ENCODE measurements at places on chromosomes 1 and 21. TPM values are rescaled to one million over a fixed set of nuclear protein-coding genes. Genes with fewer than 3 reads are reported as not detected.

GRCh38 chr1:109751531-109752260, 10.9 kb upstream of the GSTM3 start:
- peaks cover 3% of the 10 kb centered on the region for H3K27me3 ChIP-seq
- H3K36me3 ChIP-seq = no peaks in the 10 kb centered on the region
- no peak overlapping the region for H3K27ac ChIP-seq
- no peak overlapping the region for H3K4me3 ChIP-seq
- no peaks in the 10 kb centered on the region for H3K4me1 ChIP-seq
- DNase-seq = no peak

DNA sequence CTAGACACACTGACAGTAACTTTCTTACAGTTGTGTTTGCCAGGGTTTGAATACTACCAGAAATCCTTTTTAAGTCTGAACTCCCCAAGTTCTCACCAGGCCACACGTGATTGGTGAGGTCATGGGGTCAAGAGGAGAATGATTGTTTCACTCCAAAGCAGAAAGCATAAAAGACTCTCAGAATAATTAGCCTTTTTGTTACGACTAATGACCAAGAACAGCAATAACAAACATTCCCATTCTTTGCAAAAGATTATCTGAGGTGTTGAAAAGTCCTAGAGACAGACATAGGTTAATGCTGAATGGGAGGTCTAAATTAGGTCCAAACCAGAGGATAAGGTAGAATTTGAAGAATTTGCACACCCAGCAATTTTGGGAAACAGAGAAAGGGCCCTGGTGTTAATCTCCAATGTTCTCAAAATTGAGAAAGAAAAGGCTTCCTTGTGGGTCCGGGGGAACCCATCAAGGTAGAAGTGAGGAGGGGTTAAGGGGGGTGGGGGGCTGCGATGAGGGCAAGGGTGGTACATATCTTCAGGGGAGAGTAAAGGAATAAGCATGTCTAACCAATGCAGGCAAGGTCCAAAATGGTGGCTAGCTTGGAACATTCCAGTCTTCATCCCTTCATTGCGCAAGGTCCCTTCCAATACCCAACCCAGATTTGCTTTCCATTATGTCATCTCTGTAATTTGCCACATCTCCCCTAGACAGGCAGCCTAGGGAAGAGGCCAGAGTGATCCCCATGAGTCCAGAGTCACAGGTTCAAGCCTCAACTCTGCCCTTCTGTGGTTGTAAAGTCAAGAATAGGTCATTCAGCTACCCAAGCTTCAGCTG, 74.6 kb upstream of the NFIA start:
- H3K4me1 ChIP-seq = no peaks in the 10 kb centered on the region
- no peak overlapping the region for H3K4me3 ChIP-seq
- no peak for DNase-seq
- H3K27ac ChIP-seq = no peak overlapping the region

DNA sequence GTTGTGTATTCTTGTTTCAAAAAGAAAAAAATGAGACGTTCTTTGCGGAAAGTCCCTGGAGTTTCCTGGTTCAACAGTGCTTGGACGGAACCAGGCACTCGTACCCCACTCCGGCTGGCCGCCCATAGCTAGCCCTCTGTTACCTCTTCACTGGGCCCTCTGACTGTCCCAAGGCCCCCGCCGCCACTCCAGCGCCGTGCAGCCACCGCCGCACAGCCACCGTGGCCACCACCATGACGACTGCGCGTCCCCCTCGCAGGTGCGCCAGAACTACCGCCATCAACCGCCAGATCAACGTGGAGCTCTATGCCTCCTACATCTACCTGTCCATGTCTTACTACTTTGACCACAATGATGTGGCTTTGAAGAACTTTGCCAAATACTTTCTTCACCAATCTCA, 9.6 kb downstream of the SNIP1 start:
- no peak for DNase-seq
- no peak overlapping the region for H3K4me3 ChIP-seq
- no peak overlapping the region for H3K27ac ChIP-seq
- H3K4me1 ChIP-seq = no peaks in the 10 kb centered on the region

DNA sequence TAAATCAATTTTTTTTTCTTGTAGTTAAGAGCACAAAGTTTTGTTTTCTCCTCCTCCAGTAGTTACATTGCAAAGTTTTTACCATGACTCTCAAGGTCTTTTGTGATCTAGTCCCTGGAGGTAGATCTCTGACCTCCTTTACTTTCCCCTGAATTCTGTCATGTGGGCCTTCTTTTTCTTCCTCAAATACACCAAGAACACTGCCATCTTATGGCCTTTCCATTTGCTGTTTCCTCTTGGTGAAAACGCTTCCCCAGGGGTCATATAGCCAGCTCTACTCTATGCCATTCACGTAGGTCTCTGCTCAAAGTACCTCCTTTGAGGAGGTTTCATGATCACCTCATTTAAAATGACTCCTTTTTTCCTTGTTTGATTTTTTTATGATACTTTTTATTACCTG, 2.7 kb downstream of the DDX20 start:
- H3K36me3 ChIP-seq = peaks cover 21% of the 10 kb centered on the region
- no peak overlapping the region for H3K4me3 ChIP-seq
- DNase-seq = no peak
- H3K4me1 ChIP-seq = peaks cover 16% of the 10 kb centered on the region
- no peaks in the 10 kb centered on the region for H3K27me3 ChIP-seq
- no peak overlapping the region for H3K27ac ChIP-seq

GRCh38 chr1:145997016-145997717, 788 bp upstream of the TXNIP start:
- peak overlapping the region; percentile 98 for H3K4me3 ChIP-seq
- H3K36me3 ChIP-seq = peaks cover 23% of the 10 kb centered on the region
- DNase-seq = peak; percentile 12

- no peaks in the 10 kb centered on the region for H3K36me3 ChIP-seq
- H3K27ac ChIP-seq = no peak overlapping the region
- no peaks in the 10 kb centered on the region for H3K27me3 ChIP-seq
- no peak overlapping the region for H3K4me3 ChIP-seq
- no peaks in the 10 kb centered on the region for H3K4me1 ChIP-seq
- DNase-seq = no peak
Measured at GRCh38 chr1:77668924-77669449, 13.5 kb downstream of the ZZZ3 start.

GRCh38 chr1:244030481-244031040, 20.5 kb upstream of the ZBTB18 start:
- DNase-seq = no peak
- H3K4me1 ChIP-seq = no peaks in the 10 kb centered on the region
- no peaks in the 10 kb centered on the region for H3K27me3 ChIP-seq
- no peak overlapping the region for H3K27ac ChIP-seq
- H3K36me3 ChIP-seq = no peaks in the 10 kb centered on the region
- no peak overlapping the region for H3K4me3 ChIP-seq

Gene DNASE2B
- not detected for total RNA-seq

Gene SIPA1L2
- 14.9 TPM for total RNA-seq

Gene KCNJ15
- 1.8 TPM for total RNA-seq

Gene SAMD13
- total RNA-seq = 0.93 TPM

Gene IGSF21
- total RNA-seq = not detected
